Natural killer cell treated with Interleukin-12 subunit alpha and Interleukin-12 subunit beta and Interleukin-15 and Interleukin-18, amount 100 ng/mL, for 72 hours (primary cell): ENCODE measurements at places on chromosomes 7 and 10.

GRCh38 chr10:21020545-21020944, 123.4 kb upstream of the NEBL start:
- DNase-seq = no peak

- no peak for DNase-seq
Observed at GRCh38 chr7:157395206-157395605, 58.4 kb downstream of the DNAJB6 start.

GRCh38 chr10:55740110-55740509, 620.9 kb downstream of the ZWINT start:
- DNase-seq = no peak

- DNase-seq = no peak
Observed at GRCh38 chr7:101126651-101127459, at the start of gene SERPINE1. Gene SERPINE1 (plus strand): TSS chr7:101127104. CDS start chr7:101128394, 1,290 bp downstream.
